Posterior vena cava (tissue), 2 donors: ENCODE measurements at places on chromosomes 16 and 17. TPM values are rescaled to one million over a fixed set of nuclear protein-coding genes. Genes with fewer than 3 reads are reported as not detected.

GRCh38 chr16:3070608-3071111 lies 5.2 kb downstream of the IL32 start:
- no peak for DNase-seq

- no peak for DNase-seq
These were observed 4.2 kb upstream of the RDM1 start for GRCh38 chr17:35934760-35935159.

Gene TP53TG3C
- total RNA-seq = not detected

Gene INCA1
- total RNA-seq = 1.3 TPM

Gene SLC6A2
- total RNA-seq = 0.23 TPM

Gene IRF8
- total RNA-seq = 6.3 TPM

Gene SLC4A1
- 1.5 TPM for total RNA-seq
